Activated CD4-positive, CD25-positive, alpha-beta regulatory T cell treated with anti-CD3 and anti-CD28 coated beads, Interleukin-2, amount 50 U/mL, for 24 hours (primary cell): ENCODE measurements at places on chromosomes 4 and X.

- no peak for ATAC-seq
Observed at GRCh38 chr4:118765399-118765798, 70.5 kb downstream of the SEC24D start.

GRCh38 chr4:8439914-8440491, 520 bp downstream of the ACOX3 start:
- ATAC-seq, result peak; percentile 46

DNA sequence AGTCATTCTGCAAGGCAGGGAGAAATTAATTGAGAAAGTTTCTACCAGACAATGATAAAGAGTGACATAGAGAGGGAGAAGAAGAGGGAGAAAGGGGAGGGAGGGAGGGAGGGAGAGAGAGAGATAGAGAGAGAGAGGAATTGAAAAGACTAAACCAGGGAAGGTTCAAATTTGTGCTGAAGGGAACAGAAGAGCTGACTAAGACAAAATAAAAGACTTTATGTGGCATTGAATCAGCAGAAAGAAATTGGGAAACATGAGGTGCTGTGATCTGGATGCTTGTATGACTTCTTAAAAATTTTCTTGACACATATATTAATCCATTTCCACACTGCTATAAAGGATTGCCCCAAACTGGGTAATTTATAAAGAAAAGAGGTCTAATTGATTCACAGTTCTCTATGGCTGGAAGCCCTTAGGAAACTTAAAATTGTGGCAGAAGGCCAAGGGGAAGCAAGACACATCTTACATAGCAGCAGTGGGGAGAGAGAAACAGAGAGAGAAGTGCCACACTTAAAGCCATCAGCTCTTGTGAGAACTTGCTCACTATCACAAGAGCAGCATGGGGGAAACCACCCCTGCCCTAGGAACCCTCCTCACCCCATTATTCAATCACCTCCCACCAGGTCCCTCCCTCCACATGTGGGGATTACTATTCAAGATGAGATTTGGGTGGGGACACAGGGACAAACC, 13.5 kb upstream of the CXCL6 start:
- no peak for ATAC-seq

DNA sequence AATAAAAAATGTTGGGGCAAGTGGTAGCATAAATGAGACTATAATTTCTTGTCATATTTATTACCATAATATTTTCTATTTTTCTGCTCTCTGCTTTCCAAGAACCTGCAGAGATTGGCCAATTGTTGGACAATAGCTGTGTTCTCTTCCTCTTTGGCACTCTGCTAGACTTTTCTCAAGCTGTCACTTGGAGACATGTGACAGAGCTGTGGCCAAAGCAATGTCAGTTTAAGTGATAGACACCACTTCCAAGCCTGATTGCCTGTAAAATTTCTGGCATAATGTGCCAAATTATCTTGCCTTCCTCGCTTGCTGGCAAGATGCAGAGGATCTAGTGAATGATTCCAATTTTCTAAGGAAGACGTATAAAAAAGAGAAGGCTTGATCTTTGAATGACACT, 162.2 kb upstream of the NDST4 start:
- no peak for ATAC-seq

DNA sequence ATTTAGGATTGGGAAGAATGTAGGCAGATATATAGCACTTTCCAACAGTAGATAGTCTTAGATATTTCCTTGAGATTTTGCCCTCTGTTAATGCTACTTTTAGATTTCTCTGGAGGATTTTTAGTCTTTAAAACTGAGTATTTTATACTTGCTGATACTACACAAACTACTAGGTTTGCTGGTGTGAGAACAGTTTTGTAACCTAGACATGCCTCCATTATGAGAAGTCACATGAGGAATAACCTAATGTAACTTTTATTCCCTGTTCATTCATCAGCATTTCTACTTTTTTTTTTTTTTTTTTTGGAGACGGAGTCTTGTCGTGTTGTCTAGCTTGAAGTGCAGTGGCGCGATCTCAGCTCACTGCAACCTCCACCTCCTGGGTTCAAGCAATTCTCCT, 137.2 kb downstream of the RAPGEF2 start:
- ATAC-seq, result no peak

- no peak for ATAC-seq
Observed at GRCh38 chr4:182163180-182163579, 80.0 kb upstream of the TENM3 start.
